ENCODE measurements at places on chromosomes 5 and 9.

DNA sequence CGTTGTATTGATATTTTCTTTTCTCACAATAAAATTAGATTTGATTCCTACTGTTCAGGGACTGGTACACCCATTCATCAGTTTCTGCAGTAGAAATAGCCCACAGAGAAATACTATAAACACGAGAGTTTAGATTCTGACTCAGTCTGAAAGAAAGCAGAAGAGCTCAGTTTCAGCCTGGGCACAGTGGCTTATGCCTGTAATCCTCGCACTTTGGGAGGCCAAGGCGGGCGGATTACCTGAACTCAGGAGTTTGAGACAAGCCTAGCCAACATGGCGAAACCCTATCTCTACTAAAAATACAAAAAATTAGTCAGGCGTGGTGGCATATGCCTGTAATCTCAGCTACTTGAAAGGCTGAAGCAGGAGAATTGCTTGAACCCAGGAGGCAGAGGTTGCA lies 8.6 kb downstream of the ITK start:
- no peak for DNase-seq

DNA sequence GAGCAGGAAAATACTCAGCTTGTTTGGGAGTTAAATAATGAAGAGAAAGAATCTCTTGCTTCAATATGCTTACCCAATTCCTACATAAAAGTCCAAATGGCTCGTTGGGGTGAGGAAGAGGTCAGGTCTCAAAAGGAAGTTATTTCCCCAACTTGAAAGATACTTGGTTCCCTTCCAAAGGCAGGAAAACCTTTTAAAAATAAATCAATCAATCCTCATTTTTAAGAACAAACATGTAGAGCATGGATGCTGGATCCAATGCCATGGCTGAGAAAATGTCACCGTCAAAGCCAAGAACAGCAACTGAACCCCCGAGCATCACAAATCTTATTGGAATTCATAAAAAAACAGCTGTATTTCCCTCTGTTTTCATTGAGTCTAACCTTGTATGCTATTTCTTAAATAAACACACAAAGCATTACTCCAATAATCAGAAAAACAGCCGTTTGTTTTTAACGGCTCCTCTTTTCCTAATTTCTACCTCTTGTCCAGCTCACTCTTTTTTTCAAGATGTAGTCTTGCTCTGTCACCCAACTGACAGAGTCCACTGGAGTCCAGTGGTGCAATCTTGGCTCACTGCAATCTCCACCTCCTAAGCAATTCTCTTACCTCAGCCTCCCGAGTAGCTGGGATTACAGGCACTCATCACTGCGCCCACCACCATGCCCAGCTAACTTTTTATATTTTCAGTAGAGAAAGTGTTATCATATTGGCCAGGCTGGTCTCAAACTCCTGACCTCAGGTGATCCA lies 140.7 kb downstream of the GNA14 start:
- no peak for DNase-seq

DNA sequence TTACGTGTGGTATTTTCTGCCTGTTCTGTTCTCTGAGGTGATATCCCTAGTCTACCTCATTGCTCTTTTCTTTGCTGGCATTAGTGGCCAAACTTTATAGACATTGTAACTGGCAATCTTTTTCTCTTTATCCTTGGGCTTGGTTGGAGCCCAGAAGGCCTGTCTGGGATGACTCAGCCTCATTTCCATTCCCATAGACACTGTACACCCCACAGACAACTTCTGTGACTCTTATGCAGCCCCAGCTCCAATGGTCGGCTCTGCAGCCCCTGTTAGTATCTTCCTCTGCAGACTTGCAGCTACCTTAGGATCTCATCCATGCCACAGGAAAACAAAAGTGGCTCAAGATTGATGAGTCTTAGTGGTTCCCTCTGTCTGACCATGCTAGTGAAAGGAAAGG lies 79.8 kb downstream of the CFAP95 start:
- DNase-seq = no peak

DNA sequence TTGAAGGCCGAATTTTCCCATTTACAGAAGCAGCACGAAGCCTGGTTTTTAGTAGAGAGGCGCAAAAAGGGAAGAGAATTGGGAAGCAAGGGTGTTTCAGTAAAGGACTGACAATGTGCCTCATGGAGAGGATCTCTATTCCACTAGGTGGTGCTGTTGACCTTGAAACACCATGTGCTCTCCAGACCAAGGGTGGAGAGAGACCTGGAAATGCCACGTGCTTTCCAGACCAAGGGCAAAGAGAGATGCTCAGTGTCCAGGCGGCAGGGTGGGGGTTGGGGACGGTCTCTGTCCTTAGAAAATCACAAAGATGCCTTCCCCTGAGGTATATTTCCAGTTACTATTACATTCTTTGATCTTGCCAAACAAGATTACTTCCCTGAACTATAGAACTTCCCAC lies 425.3 kb downstream of the CSNK1G3 start:
- no peak for DNase-seq

GRCh38 chr5:168076561-168076991 lies 214.9 kb upstream of the WWC1 start:
- DNase-seq = no peak

GRCh38 chr5:77867194-77867691 lies 91.1 kb upstream of the TBCA start:
- DNase-seq = no peak

- DNase-seq = no peak
Observed at GRCh38 chr5:178193251-178193809, 6.2 kb upstream of the GMCL2 start.

DNA sequence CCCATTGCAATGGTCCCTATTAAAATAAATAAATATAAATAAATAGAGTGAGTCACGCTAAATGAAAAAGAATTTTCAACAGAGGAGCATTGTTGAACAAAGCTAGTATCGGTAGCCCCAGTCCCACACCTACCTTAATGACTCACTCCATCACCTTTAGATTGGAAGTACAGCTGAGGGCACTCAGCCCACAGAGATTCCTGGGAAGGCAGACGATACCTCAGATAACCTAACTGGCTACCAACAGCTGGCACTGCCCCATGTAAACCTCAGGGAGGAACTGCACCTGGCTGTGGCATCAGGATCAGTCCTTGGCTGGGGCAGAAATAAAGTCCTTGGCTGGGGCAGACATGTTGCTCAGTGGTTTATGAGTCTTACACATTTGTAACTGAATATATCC lies 49.3 kb downstream of the SPRY4 start:
- no peak for DNase-seq

DNA sequence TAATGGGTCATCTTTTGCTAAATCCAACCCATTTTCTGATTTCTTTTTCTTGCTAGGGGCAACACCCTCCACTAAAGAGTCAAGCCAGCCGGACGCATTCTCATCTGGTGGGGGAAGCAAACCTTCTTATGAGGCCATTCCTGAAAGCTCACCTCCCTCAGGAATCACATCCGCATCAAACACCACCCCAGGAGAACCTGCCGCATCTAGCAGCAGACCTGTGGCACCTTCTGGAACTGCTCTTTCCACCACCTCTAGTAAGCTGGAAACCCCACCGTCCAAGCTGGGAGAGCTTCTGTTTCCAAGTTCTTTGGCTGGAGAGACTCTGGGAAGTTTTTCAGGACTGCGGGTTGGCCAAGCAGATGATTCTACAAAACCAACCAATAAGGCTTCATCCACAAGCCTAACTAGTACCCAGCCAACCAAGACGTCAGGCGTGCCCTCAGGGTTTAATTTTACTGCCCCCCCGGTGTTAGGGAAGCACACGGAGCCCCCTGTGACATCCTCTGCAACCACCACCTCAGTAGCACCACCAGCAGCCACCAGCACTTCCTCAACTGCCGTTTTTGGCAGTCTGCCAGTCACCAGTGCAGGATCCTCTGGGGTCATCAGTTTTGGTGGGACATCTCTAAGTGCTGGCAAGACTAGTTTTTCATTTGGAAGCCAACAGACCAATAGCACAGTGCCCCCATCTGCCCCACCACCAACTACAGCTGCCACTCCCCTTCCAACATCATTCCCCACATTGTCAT lies 72.0 kb downstream of the NUP214 start:
- DNase-seq = no peak

GRCh38 chr9:9961487-9961886 lies 651.3 kb downstream of the PTPRD start:
- DNase-seq = no peak

- DNase-seq = no peak
Observed at GRCh38 chr9:8237096-8237495, 437.5 kb upstream of the DMAC1 start.

DNA sequence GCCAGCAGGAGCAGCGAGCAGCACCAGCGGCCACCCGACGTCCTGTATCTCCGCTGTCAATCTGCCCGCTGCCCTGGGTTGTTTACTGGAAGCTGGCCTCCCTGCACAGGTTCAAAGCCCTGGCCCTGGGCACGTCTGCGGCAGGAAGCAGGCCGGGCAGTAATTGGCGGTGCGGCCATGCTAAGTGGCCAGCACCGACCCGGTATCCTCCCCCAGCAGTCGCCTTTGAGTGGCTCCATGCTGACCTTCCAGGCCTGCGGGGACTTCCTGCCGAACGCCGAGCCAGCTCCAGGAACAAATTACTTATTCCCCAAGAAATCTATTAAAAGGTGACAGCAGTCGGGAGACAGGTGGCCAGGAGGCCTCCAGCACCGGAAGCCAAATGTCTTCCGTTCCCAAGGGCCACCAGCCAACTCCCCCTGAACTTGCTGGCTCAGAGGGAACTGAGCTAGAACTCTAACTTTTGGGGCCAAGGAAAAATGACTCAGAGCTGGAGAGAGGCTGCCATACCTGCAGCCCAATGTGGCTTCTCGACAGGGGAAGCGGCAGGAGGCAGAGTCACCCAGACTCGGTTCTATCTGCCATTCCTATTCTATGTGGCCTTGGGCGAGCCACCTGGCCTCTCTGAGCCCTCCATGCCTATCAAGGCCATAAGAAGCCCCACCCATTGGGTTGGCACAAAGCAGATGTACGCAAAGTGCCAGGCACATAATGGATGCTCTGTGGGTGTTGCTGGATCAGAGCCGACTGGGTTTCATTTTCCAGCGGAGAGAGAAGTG lies 13.7 kb upstream of the PSMB7 start:
- DNase-seq = no peak

- DNase-seq = no peak
Observed at GRCh38 chr5:41722359-41722950, 147.8 kb downstream of the OXCT1 start.

- no peak for DNase-seq
Observed at GRCh38 chr5:42798284-42799240, 13.1 kb downstream of the SELENOP start.

- DNase-seq = peak; percentile 28
Observed at GRCh38 chr5:156934450-156935211, 28.4 kb downstream of the TIMD4 start.

- DNase-seq = no peak
Observed at GRCh38 chr9:18837402-18837801, 195.6 kb downstream of the SAXO1 start.

DNA sequence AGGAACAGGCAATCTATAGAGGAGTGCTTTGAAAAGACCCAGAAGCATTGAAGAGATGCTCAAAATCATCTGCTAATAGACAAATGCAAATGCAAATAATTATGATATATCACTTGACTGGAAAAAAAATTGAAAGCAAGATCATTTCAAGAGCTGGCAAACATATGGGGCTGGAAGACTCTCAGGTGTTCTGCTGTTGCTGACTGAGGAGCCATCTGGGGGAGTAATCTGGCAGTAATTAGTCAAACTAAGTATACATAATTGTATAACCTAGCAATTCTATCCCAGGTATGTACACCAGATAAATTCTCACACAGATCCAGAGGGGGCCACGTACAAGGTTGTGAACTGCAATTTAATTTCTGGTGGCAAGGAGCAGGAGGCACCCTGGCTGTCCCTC lies 4.6 kb upstream of the HMHB1 start:
- DNase-seq = no peak

DNA sequence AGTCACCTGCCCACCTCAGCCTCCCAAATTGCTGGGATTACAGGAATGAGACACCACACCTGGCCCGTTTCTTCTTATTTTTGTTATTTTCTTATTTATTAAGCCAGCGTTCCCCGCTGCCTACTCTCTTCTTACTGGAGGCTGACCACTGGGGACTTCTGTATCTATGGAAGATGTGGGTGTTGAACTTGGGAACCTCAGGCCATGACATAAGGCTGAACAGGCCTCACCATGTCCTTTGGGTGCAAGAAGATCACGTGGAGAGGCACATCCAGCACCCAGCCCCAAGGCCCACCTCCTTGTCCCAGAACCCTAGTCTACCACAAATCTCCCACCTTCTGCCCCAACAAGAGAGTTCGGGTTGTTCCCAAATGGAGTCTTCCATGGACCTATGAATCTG lies 59.4 kb upstream of the NEK6 start:
- DNase-seq = no peak

DNA sequence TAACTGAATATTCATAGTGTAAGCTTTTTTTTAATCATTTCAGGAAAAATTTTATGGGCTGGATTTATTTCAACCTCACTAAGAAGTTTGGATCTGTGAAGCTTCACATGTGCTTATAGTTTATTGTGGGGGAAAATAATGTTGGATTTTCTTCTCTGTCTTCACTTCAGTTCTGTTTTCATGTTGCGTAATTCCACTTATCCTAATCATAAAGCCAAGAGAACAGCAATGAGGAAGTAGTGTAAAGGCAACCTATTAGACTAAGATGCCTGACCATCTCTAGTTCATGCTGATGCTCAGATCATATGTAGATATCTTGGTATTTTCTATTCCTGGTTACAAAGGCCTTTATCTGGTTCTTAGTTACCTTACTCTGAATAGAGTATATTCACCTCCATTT lies 50.0 kb downstream of the CD180 start:
- DNase-seq = no peak

GRCh38 chr5:109467058-109467457 lies 57.3 kb upstream of the PJA2 start:
- no peak for DNase-seq

DNA sequence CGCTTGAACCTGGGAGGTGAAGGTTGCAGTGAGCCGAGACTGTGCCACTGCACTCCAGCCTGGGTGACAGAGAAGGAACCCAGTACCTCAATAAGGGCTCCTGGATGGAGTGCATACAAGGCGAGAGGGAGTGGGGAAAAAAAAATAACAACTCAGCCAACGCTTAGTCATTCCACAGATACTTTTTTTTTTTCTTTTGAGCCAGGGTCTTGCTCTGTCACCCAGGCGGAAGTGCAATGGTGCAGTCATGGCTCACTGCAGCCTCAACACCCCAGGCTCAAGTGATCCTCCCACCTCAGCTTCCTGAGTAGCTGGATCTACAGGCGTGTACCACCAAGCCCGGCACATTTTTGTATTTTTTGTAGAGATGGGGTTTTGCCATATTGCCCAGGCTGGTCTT lies 59.5 kb upstream of the GGTA1 start:
- DNase-seq = no peak

DNA sequence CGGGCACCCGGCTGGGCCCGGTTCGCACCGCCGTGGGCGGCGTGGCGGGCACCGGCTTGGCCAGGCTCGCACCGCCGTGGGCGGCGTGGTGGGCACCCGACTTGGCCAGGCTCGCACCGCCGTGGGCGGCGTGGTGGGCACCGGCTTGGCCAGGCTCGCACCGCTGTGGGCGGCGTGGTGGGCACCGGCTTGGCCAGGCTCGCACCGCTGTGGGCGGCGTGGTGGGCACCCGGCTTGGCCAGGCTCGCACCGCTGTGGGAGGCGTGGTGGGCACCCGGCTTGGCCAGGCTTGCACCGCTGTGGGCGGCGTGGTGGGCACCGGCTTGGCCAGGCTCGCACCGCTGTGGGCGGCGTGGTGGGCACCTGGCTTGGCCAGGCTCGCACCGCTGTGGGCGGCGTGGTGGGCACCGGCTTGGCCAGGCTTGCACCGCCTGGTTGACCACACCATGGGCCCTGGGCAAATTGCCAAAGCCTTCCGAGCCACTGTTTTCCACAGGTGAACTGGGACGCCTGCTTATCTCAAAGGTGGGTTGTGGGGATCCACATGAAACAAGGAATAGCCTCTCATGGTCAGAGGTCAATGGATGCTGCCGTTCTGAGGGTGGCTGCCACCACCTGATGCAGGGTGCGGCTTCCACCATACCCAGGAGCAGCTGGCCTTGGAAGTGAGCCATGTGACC lies 28.2 kb downstream of the ADAMTSL2 start:
- DNase-seq = no peak
